ENCODE measurements at places on chromosomes 5 and 9.

GRCh38 chr5:178515776-178516503 is 74.3 kb downstream of the COL23A1 start:
- DNase-seq: no peak

DNA sequence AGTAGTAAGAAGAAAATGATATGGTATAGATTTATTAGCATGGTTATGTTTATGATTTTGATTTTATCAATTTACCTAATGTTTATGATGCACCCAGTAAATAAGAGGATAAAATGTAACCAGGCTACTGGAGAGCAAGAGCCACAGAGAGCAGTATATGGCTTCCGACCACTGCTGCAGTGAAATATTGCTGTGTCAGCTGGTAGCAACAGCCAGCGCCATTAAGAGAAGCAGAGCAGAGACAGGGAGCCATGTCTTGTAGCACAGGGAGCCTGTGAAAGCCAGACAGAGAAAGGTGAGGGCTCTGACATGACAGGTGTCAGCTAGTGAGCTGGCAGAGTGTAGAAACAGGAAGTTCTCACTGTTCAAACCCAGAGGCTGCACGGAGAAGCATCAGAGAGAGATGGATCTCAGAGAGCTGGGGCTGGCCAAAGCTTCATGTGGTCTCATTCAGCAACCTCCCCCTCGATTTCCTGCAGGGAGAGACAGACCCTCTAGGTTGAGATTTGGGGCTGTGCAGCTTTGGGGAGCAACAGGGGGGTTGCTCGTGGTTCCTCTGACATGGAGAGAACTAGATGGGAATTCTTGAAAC is 202.1 kb downstream of the MED10 start:
- no peak for DNase-seq

GRCh38 chr5:111756581-111757354 is at the start of gene NREP:
Gene NREP (minus strand): TSS chr5:111757194. CDS start chr5:111755772, 1,422 bp downstream.
- DNase-seq: no peak

DNA sequence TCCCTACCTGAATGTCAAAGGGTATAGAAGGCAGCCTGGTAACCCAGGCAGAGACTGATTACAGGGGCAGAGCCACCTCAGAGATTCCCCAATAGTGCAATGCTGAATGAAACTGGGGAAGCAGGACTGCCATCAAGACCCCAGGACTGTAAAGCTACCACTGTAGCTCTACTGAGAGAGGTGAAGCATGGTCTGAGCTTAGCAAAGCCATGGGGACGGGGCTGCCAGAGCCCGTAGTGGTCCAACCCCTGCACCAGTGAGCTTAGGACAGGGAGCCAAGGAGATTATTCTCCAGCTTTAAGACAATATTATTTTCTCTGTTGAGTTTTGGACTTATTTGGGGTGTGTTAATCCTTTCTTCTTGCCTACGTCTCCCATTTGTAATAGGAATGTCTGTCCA is 679.3 kb upstream of the GRAMD2B start:
- DNase-seq: no peak

DNA sequence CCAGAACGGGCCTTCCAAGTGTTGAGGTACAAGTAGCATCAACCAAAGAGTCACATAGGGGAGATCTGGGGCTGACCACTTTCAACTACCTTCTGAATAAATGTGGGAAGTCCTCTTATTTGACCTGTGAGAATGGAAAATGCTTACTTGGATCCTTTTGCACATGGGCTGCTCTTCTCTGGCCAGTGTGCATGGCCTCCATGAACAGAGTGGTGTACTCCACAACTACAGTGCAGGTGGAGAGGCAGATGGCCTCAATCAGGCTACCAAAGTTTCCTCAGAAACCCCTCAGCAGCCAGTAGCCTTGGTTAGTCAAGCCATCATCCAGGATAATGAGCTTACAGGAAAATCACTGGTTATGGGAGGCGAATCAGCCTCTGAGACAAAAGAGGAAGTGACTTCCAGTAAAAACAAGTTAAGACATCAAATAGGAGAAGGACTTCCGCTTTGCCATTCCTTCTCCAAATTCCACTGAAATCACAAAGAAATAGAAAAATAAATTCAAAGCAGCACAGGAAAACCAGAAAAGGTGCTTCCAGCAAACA is 18.3 kb upstream of the FCHO2 start:
- no peak for DNase-seq

GRCh38 chr9:114607671-114608524 is 3.2 kb upstream of the TMEM268 start:
- no peak for DNase-seq

DNA sequence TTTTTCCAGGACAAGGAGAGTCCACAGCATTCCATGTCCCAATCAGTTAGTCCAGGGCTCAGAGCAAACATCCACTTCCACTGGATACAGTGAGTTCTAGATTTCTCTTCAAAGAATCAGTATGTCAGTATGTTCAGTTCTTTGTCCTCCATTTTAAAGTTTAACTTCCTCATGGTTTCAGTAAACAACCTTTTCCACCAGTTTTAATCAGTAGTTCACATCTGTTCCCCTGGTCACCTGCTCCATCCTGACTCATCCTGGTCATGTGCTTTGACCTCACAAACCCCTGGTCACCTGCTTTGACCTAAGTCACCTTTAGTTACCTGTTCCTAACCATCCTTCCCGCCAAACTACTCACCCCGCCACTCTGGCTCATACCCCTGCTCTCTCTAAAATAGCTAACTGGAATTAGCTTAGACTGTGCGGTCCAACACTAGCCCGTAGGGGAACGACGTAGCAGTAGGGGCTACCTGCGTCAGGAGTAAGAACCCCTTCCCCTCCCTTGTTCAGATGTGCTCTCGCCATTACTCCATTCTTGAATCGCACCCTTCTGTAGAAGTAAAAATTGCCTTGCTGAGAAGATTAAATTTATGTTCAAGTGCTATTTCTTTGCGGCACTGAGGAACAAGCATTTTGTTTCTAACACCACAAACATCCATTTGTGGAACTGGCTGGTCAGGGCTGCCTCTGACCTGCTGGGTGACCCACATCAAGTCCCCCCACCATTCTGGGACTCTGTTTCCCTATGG is 5.5 kb downstream of the ENG start:
- no peak for DNase-seq

- DNase-seq: no peak
These were observed 223.7 kb upstream of the GRAMD2B start for GRCh38 chr5:126199467-126199866.

DNA sequence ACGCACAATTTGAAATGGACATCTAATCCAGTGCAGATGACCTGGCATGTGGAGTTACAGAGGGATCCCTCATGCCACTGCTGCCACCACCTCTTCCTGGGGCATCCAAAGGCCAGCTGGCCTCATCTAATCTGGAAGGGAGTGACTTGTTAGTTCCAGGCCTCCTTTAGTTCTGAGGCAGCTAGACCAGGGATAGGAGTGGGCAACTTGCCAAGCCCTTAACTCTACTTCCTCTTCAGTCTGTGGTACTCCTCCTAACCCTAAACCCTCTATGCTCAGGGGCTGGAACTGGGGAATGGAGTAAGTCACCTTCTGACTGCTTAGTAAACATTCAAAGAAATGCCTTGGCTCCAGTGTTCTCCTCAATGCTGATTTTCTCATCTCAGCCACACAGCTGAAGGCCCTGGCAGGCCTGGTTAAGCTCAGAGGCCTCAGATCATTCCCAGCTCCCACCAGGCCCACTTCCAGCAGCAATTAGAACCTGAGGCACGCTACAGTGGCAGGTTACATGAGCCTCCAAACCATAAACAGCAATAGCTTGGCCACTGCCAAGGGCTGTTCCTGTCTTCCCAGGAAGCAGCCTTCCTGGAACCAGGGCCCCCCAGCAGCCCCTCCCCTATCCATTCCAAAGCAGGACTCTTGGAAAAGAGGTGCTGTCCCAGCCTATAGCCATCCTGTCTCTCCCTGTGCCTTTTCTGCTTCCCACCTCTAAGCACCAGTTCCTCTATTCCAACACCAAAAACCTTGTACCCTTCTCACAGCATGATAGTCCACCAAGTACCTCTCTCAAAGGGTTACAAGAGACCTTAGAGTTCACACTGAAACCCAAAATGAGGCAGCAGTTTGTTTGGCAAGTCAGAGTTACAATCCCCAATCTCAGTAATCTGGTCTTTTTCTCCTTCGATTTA is 2.0 kb downstream of the EIF4EBP3 start:
- DNase-seq: no peak

GRCh38 chr9:115673599-115673998 is 480.0 kb upstream of the PAPPA start:
- no peak for DNase-seq

DNA sequence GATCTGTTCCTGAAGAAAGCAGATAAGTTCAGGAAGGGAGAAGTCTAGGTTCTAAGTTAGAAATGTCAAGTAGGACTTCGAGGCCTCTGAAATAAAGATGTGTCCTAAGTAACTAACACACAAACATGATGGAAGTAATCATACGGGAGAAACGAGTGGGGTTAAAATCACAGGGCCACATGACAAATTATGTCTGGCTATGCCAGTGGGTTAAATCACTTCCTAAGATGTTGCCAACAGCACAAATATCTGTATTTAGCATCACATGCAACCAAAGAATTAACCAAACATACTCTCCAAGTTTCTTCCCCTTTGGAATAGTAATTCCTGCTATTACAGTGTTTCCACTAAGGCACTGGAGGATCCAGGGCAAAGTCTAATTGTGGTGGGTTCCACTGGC is 13.7 kb upstream of the ZSWIM6 start:
- no peak for DNase-seq

- no peak for DNase-seq
These were observed 41.6 kb downstream of the C9orf50 start for GRCh38 chr9:129579294-129579693.

Data from CD8-positive, alpha-beta memory T cell (primary cell).